ENCODE measurements at places on chromosomes 6 and 20.

GRCh38 chr6:138115201-138115600 is 8.0 kb upstream of the PERP start:
- no peak for DNase-seq

DNA sequence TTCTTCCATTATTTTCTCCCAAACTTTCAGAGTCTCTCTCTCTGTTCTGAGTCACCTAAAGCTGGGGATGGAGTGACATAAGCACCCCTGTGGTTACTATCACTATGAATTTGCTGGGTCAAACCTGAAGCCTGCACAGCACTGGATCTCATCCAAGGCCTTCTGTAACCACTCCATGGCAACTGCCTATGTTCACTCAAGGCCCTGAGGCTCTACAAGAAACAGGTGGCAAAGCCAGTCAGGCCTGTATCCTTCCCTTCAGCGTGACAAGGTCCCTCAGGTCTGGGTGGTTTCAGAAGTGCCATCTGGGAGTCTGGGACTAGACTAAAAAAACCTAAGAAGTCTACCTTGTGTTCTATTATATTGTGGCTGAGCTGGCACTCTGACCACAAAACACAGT is 1278.8 kb upstream of the EYS start:
- DNase-seq, result no peak

GRCh38 chr6:15077961-15078360 is 167.9 kb upstream of the JARID2 start:
- DNase-seq, result no peak

- no peak for DNase-seq
These were observed 28.0 kb downstream of the HEBP2 start for GRCh38 chr6:138432063-138432356.

GRCh38 chr6:21102624-21103023 is 490.9 kb upstream of the SOX4 start:
- DNase-seq, result no peak

- no peak for DNase-seq
These were observed 11.5 kb upstream of the SLC22A7 start for GRCh38 chr6:43286456-43286979.

- no peak for DNase-seq
These were observed 25.7 kb downstream of the SNX3 start for GRCh38 chr6:108235127-108235526.

GRCh38 chr20:1817577-1818211 is 77.5 kb upstream of the SIRPA start:
- DNase-seq, result no peak

DNA sequence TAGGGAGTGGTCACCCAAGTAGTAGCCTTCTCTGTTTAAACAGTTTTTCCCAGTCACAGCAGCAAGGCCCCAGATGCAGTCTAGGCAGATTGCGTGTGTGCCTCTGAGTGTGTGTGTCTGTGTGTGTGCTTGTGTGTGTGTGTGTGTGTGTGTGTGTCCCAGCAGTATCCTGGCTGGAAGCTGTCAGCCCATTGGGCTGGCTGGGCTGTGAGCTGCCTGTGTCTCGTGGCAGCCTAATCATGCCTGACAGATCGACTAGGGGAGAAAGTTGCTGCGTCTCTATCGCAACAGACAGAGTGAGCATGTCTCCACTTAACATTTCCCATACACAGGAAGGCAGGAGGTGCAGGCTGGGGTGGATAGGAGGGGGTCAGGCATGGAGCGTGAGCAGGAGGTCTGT is 42.9 kb upstream of the LRFN2 start:
- DNase-seq, result no peak

GRCh38 chr20:58692579-58693225 is at the start of gene NPEPL1:
Gene NPEPL1 (plus strand): TSS chr20:58692800. CDS start chr20:58692901, 101 bp downstream.
- peak; percentile 57 for DNase-seq

- no peak for DNase-seq
These were observed 454.6 kb upstream of the KHDRBS2 start for GRCh38 chr6:62740596-62740995.

GRCh38 chr6:42236682-42237473 is 19.2 kb upstream of the MRPS10 start:
- DNase-seq, result no peak

- no peak for DNase-seq
These were observed 413.2 kb downstream of the GJA1 start for GRCh38 chr6:121848523-121849255.

DNA sequence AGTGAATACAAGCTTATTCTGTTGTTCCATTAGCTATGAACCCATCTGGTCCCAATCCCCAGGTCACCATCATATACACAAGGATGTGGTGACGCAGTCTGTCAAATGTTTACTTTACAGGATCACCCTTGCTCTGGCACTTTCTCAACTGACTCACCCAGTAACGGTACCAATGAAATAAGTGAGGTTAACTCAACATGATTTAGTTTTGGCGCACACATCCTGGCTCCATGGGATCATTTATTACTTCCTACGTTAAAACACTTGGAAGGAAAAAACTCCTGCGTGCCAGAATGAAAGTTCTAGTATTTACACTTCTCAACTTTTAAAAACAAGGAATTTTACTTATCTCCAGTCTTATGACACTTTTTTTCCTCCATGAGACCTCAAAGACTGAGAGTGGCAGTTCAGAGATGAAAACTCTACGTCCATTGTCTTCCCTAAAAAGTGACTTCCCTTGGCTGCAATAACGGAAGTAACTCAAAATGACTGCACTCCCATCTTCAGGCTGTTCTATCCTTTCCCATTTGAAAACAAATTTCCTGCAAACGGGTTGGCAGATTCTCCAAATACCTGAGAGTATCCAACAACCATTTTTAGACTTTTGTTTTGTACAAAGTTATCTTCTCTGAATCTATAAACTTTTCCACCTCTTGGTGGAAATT is 15.9 kb downstream of the AGPAT4 start:
- no peak for DNase-seq

DNA sequence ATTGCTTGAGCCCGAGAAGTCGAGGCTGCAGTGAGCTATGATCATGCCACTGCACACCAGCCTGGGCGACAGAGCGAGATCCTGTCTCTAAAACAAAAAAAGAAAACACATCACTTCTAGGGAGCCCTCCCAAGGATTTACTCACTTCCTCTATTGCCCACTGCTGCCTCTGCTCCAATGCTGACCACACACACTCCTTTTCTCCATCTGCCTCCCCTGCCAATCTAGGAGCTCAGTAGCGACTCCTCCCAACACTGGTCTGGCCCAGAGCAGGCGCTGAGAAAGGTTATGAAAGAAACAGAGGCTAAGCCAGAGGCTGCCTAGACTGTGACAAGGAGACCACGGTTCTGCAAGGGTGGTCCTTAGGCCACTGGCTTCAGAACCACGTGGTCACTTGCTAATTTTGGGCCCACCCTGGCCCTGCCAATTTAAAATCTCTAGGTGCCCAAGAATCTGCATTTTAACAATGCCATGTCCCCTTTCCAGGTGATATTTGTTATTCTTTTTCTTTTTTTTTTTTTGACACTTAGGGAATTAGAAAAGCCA is 1.3 kb upstream of the E2F1 start:
- DNase-seq, result no peak

GRCh38 chr20:51506527-51507215 is 35.8 kb downstream of the NFATC2 start:
- DNase-seq, result no peak

GRCh38 chr6:149423964-149424440 is 23.9 kb downstream of the SUMO4 start:
- no peak for DNase-seq

DNA sequence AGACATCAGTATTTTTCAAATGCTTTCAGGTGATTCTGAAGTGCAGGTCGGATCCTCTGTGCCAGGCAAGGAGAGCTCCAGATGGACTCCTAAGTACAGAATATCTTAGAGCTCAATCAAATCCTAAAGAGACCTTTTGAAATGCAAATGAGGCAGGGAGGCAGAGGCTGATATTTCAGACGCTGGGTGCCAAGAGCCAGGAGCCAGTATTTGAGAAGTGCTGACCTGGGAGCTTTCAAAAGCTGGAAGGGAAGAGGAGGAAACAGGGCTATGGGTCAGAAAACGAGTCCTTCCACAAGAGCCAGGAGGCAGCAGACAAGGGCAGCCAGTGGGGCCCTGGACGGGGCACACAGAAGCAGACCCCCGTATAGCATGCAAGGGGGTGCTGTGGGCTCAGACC is 46.1 kb upstream of the DSN1 start:
- no peak for DNase-seq

GRCh38 chr6:25834950-25835349 is 3.1 kb upstream of the SLC17A1 start:
- no peak for DNase-seq

GRCh38 chr6:73566954-73567591 is 46.2 kb upstream of the EEF1A1 start:
- DNase-seq, result no peak

DNA sequence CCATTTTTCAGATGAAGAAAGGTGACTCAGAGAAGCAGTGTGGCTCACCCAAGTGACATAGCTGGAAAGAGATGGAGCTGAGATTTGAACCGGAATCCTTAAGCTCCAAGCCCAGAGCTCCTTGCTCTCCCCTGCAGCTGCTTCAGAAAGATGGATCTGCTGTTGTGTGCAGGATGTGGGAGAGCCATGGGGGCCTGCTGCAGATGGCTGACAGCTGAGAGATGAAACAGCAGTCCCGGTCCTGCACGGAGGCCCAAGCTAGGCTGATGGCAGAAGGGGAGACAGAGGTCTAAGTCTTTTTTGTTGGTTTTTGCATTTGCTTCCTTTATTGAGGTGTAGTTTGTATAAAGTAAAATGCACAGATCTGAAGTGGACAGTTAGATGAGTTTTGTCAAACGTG is 69.8 kb upstream of the FOXP4 start:
- DNase-seq, result no peak

DNA sequence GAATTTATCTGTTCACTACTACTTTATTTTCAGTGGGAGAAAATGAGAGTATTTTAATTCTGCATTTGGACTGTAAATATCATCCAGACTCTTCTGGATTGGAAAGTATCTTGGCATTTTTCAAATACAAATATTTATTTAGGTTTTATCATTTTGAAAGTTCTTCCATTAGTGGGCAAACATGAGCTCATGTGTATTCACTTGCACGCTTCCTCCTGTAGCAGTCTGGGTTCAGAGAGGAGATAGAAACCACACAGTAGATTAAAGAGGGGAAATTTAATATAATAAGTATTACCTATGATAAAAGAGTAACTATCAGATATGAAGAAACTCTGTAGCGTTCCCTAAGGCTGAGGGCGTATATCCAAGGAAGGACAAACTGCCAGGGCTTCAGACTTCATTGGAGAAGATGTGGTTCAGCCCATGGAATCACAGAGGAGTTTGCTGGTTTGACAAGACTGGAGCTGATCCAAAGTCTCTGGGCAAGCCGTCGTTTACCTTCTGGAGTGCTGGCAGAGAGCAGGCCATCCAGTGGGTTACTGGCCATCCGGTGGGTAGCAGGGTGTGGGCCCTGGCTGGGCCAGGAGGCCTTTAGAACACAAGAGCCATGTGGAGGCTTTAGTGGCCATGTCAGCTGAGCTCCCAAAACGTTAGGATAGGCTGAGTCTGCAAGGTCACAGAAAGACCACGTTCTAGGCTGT is 44.3 kb downstream of the KCNS1 start:
- no peak for DNase-seq

DNA sequence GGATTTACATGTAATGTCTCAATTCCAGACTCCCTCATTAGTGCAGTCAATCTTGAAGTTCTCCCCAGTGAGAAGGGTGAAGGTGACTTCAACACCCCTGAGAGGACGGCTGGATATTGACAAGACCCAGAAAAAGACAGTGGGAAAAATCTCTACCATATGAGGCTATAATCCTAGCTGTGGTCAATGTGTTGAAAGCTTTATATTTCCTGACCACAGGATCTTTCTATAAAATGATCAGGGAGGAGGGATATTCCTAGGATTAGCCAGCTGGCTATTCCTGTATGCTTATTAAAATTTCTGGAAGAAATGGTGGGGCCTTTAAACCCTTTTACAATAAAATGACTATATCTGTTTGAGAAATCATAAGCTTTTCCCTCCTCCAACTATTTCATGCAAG is 43.0 kb downstream of the TFAP2B start:
- DNase-seq, result no peak

DNA sequence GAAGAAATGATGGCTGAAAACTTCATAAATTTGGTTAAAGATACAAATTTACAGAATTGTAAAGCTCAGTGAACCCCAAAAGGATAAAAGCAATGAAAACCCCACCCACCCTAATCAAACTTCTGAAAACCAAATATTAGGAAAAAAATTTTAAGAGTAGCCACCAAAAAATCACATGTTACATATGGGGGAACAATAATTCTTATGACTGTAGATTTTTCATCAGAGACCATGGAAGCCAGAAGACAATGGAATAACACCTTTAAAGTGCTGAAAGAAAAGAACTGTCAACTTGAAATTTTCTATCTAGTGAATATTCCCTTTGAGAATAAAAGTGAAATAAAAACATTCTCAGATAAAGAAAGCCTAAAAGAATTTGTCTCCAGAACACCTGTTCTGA is 24.4 kb downstream of the PROCR start:
- no peak for DNase-seq

- no peak for DNase-seq
These were observed 18.5 kb downstream of the CHD6 start for GRCh38 chr20:41599699-41600104.

DNA sequence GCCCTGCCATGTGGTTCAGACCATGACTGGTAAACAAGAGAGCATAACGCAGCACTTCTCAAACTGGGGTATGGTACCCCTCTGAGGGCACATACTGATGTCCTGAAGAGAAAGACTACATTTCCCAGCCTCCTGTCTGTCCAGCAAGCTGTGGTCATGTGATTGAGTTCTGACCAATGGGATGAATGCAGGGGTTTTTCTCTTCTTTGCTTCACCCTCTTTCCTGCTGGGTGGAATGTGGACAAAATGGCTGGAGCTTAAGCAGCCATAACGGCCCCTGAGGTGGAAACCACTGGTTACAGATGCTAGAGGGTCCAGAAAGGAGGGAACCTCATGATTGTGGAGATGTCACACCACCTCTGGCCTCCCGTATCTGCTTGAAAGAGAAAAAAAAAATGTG is 19.4 kb upstream of the KCNB1 start:
- DNase-seq, result no peak

DNA sequence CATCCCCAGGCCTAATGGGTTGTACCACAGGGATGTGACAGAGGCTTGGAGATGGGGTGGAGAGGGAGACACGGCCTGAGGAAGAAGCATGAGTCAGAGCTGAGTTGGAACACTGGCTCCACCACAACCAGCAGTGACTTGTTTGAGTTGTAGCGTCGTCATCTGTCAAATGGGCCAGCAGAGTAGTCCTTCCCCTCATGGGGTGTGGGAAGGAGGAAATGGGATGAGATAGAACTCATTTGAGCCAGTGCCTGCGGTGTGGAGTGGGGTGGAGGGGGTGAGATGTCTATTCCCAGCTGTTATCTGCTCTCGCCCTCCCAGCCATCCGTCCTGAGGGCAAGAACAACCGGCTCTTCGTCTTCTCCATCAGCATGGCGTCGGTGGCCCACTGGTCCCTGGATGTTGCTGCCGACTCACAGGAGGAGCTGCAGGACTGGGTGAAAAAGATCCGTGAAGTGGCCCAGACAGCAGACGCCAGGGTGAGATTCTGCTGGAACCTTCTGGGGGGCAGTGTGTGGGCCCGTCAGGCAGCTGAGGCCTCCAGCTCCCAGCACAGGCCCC is 32.5 kb downstream of the PLCG1 start:
- DNase-seq, result no peak

- no peak for DNase-seq
These were observed 8.5 kb downstream of the EEF1A2 start for GRCh38 chr20:63490416-63490815.

- DNase-seq, result no peak
These were observed 25.0 kb downstream of the TAB2 start for GRCh38 chr6:149342525-149342924.

Measured in naive thymus-derived CD8-positive, alpha-beta T cell (primary cell).